ENCODE measurements at places on chromosomes 13 and 19. TPM values are rescaled to one million over a fixed set of nuclear protein-coding genes. Genes with fewer than 3 reads are reported as not detected.

Gene IPO5
- 106 TPM for polyA plus RNA-seq

Gene OR7D4
- polyA plus RNA-seq, result not detected

Gene ZIM2
- polyA plus RNA-seq, result not detected

Gene ZNF547
- 1.1 TPM for polyA plus RNA-seq

Gene PDX1
- polyA plus RNA-seq, result not detected

Gene CADM4
- 13.5 TPM for polyA plus RNA-seq

Gene RAB3A
- polyA plus RNA-seq, result 18.6 TPM

Gene SBK2
- polyA plus RNA-seq, result 3.2 TPM

Gene OR7C1
- not detected for polyA plus RNA-seq

Gene DCT
- polyA plus RNA-seq, result 0.02 TPM

Gene NLRP7
- polyA plus RNA-seq, result 0.75 TPM

Gene ZNF471
- 0.46 TPM for polyA plus RNA-seq

Gene RFX1
- 10.4 TPM for polyA plus RNA-seq

Measured in H1 (cell line).